ENCODE measurements at places on chromosomes 2 and 18.
A peak's percentile ranks its signal among the peaks of the same experiment; 100 is the strongest.

DNA sequence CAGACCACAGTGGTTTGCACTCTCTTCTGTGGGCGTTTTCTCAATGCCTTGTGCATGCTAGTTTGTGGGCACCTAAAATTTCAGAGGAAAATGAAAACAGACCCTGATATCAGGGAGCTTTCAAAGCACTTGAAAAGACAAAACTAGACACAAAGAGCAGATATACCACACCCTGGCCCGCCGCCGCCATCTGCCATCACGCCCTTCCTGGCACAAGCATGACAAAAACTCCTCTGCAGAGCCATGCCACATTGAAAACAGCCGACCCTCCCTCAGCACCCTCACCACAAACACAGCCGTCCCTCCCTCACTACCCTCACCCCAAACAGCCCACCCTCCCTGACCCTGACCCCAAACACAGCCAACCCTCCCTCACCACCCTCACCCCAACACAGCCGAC lies 84.8 kb upstream of the RAB6C start:
- H3K36me3 ChIP-seq: no peaks in the 10 kb centered on the region
- no peaks in the 10 kb centered on the region for H3K27me3 ChIP-seq
- H3K4me3 ChIP-seq: no peak overlapping the region

GRCh38 chr2:2569306-2569705 lies 238.2 kb upstream of the MYT1L start:
- H3K36me3 ChIP-seq: no peaks in the 10 kb centered on the region
- no peaks in the 10 kb centered on the region for H3K27me3 ChIP-seq
- DNase-seq: no peak
- H3K27ac ChIP-seq: no peak overlapping the region
- H3K4me1 ChIP-seq: no peaks in the 10 kb centered on the region

- no peak overlapping the region for H3K27ac ChIP-seq
- no peaks in the 10 kb centered on the region for H3K36me3 ChIP-seq
- no peak for DNase-seq
- H3K4me3 ChIP-seq: no peak overlapping the region
- H3K27me3 ChIP-seq: no peaks in the 10 kb centered on the region
- no peaks in the 10 kb centered on the region for H3K4me1 ChIP-seq
These were observed 55.0 kb upstream of the LAMA1 start for GRCh38 chr18:7172611-7173010.

DNA sequence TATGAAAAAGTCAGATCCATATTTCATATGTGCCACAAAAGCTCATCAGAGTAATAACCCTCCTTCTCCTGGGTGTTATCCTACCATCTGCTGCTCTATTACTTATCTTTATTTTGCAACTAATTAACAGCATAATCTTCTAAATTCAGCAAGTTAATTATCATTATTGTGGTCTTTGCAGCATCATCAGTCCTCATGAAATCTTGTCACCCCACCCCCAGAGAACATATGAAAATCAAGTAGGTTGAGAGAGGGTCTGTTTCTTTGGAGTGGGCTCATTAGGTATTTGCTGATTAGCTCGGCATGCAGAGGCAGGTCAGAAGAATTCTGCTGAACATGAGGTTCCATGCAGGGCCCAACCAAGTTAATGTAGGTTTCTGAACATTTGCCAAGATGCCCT lies 64.8 kb downstream of the ATF2 start:
- no peak overlapping the region for H3K27ac ChIP-seq
- no peak overlapping the region for H3K4me3 ChIP-seq
- DNase-seq: no peak
- H3K27me3 ChIP-seq: no peaks in the 10 kb centered on the region

DNA sequence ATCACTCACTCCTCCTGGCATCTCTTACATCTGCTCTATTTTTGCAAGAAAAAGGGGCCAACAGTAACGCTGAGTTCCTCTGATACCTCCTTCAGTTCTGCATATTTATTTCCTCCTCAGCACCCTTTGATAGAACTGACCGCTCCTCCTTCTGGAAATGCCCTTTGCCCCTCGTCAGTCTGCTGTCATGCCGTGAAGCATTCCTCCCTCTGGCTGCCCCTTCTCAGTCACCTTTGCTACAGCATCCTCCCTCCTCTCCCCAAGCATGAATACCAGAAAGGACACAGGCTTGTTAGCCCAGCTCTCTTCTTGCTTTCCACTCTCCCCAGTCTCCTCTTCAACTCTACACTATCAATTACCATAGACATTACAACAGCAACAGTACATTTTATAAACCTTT lies 135.4 kb downstream of the NBAS start:
- no peaks in the 10 kb centered on the region for H3K27me3 ChIP-seq
- DNase-seq: no peak
- no peak overlapping the region for H3K27ac ChIP-seq

DNA sequence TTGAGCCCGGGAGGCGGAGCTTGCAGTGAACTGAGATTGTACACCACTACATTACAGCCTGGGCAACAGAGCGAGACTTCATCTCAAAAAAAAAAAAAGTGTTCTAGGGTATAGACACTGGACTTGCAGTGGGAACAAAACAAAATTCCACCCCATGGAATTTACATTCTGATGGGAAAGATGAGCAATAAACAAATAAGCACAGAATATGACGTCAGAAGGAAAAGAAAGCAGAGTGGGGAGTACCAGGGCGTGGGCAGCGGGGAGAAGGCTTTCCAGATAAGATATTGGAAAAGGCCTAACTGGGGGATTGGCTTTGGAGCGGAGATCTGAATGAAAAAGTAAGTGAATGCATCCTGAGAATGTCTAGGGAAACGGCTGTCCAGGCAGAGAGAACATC lies 17.6 kb downstream of the NPPC start:
- H3K4me1 ChIP-seq: no peaks in the 10 kb centered on the region
- no peaks in the 10 kb centered on the region for H3K36me3 ChIP-seq
- no peak overlapping the region for H3K4me3 ChIP-seq
- DNase-seq: no peak

GRCh38 chr2:234269769-234270204 lies 219.3 kb downstream of the SPP2 start:
- DNase-seq: no peak
- H3K27ac ChIP-seq: no peak overlapping the region
- H3K36me3 ChIP-seq: no peaks in the 10 kb centered on the region
- no peak overlapping the region for H3K4me3 ChIP-seq
- no peaks in the 10 kb centered on the region for H3K4me1 ChIP-seq

GRCh38 chr2:105812180-105813044 lies 67.7 kb downstream of the NCK2 start:
- no peak for DNase-seq
- H3K27ac ChIP-seq: peak overlapping the region; percentile 62
- no peaks in the 10 kb centered on the region for H3K27me3 ChIP-seq
- H3K4me1 ChIP-seq: peaks cover 37% of the 10 kb centered on the region
- no peak overlapping the region for H3K4me3 ChIP-seq

GRCh38 chr2:152497481-152498052 lies 162.6 kb downstream of the FMNL2 start:
- DNase-seq: no peak
- H3K27me3 ChIP-seq: no peaks in the 10 kb centered on the region
- H3K4me3 ChIP-seq: 0 out of 2 replicates have a peak overlapping the region, but pooled peaks have one; percentile 20

- DNase-seq: no peak
- H3K27ac ChIP-seq: no peak overlapping the region
- H3K27me3 ChIP-seq: no peaks in the 10 kb centered on the region
- H3K4me1 ChIP-seq: no peaks in the 10 kb centered on the region
- H3K36me3 ChIP-seq: no peaks in the 10 kb centered on the region
These were observed 62.9 kb downstream of the MTHFD2 start for GRCh38 chr2:74261204-74261864.

DNA sequence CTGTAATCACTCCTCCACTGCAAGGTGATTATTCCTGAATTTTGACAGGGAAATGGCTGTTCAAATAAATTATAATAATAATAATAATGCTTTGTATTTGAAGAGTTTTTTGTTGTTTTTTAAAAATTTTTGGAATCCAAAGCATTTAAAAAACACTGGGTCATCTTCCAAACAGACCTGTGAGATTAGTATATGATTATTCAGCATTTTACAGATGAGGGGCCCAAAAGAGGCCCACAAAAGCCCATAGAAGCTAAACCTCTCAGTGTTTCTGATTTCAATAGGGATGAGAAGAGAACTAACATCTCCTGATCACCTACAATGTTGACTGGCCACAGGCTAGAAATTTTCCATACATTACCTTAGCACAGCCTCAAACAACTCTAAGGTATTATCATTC lies 8.0 kb upstream of the POLR2D start:
- no peak for DNase-seq
- H3K4me1 ChIP-seq: no peaks in the 10 kb centered on the region

- H3K27ac ChIP-seq: no peak overlapping the region
- H3K4me1 ChIP-seq: no peaks in the 10 kb centered on the region
- no peak overlapping the region for H3K4me3 ChIP-seq
- H3K27me3 ChIP-seq: peaks cover 2% of the 10 kb centered on the region
- H3K36me3 ChIP-seq: no peaks in the 10 kb centered on the region
These were observed 132.4 kb upstream of the RAB6C start for GRCh38 chr2:129847043-129847442.

DNA sequence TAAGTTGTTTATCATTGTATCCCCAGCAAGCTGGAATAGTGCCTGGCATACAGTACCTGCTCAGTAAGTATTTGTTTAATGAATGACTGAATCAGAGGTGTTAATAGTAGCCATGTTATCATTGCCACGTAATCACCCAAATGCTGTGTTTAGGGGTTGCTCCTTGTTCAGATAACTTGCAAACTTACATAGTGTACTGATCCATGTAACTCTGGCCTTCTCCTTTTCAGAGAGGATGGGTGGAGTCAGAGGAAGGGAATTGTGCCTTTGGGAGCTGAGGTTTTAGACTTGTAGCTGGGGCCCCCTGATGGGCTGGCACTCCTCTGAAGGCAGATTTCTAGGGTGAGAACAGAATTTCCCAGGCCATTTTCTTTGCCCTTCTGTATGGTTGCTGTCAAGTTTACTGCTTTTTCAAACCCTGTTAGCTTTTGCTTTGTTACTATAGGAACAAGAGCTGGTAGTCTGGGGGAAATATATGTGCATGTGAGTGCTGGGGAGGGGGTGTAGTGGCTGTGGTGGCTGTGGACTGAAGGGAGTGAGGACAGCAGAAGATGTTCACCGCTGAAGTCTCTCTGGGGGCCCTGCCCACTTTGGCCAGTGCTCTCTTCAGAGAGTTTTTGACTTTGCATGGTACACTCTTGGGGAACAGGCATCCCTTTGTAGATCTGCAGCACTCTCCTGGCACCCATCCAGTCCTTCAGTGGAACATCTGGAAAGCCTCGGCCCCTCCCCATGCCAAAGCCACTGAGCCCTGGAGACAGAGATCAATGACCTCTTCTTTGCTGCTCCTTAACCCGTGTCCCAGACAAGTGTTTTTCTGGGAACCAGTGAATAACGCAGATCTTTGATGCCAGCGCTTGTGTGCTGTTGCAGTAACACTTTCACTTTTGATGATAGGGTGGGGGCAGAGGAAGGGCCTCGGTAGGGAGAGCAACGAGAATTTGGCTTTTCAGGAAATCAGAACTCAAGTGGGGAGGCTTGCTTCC lies 209.0 kb downstream of the PRKCE start:
- no peaks in the 10 kb centered on the region for H3K36me3 ChIP-seq
- H3K27me3 ChIP-seq: no peaks in the 10 kb centered on the region
- H3K27ac ChIP-seq: peak overlapping the region; percentile 76
- peaks cover 28% of the 10 kb centered on the region for H3K4me1 ChIP-seq

DNA sequence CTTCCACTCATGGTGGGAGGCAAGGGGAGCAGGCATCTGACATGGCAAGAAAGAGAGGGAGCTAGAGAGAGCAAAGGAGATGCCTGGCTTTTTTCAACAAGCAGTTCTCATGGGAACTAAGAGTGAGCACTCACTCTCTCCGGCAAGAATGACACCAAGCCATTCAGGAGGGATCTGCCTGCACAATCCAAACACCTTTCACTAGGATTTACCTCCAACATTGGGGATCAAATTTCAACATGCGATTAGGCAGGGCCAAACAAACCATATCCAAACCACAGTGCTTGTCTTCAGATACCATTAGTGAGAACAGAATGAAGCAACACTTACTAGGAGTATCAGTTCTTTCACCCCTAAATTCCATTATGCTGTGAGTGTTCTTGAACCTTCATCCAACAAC lies 77.3 kb downstream of the FIGN start:
- H3K36me3 ChIP-seq: no peaks in the 10 kb centered on the region
- no peak overlapping the region for H3K4me3 ChIP-seq
- no peaks in the 10 kb centered on the region for H3K4me1 ChIP-seq
- H3K27me3 ChIP-seq: no peaks in the 10 kb centered on the region

DNA sequence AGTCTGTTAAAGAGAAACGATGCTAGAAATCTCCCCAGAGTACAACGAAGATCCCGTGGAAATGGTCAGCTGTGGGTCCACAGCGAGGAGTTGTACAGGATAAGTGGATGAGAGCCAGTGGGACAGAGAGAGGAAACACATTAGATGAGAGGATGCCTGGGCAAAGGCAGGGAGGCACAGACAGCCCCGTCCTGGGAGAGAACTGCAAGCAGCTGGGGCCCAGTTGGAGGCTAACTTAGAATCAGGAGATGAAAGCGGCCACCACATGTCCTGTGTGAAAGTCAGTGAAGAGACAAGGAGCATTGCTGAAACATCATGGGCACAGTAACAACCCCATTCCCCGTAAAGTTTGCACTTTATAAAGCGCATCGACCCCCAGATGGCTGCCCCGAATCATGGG lies 157.5 kb downstream of the RAPGEF4 start:
- no peak overlapping the region for H3K27ac ChIP-seq
- H3K4me1 ChIP-seq: no peaks in the 10 kb centered on the region
- peaks cover 4% of the 10 kb centered on the region for H3K27me3 ChIP-seq

DNA sequence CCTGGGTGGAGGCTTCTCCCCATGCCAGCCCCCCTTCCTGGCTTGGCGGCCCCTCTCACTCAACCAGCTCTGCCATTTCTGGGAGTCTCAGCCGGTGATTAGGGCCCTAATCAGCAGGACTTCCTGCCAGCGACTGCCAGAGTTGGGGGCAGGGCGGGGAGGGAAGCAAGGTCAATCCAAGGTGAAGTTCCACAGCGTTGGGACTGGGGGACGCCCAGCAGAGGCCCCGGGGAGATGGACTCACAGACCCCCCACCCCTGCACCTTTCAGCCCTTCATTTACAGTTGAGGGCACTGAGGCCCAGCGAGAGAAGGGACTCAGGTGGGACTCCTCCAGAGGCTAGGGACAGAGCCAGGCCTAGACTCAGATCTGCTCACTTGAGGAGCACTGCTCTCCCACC lies 65.3 kb downstream of the TNS1 start:
- H3K4me3 ChIP-seq: no peak overlapping the region
- no peaks in the 10 kb centered on the region for H3K4me1 ChIP-seq
- H3K27ac ChIP-seq: no peak overlapping the region
- DNase-seq: no peak

DNA sequence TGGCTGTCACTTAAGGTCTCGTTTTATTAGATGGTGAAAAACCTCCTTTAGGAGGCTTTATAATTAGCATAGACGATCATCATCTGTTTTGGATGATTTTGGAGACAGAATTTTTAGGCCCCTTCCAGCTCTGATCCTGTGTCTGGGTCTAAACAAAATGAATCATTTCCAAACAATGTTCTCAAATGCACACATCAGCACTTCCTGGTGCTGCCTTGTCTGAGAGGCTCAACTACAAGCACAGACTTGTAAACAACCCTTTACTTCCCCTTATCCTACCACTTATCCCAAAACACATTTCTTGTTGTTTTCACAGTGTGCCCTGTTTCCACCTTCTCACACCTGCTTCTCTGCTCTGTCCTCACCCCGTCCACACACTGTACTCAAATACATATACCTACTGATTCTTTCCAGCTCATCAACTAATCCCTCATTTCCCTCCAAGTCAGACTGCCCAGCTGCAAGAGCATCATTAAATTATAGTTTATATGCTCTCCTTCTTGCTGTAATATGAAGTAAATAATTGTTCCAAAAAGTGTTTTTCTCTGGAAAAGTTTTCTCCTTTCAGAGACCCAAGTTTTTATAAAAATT lies 71.2 kb upstream of the COL3A1 start:
- DNase-seq: no peak
- no peaks in the 10 kb centered on the region for H3K4me1 ChIP-seq
- H3K4me3 ChIP-seq: no peak overlapping the region
- H3K27me3 ChIP-seq: no peaks in the 10 kb centered on the region

All from GM12878 (cell line).